ENCODE measurements at places on chromosomes 5 and 9.

DNA sequence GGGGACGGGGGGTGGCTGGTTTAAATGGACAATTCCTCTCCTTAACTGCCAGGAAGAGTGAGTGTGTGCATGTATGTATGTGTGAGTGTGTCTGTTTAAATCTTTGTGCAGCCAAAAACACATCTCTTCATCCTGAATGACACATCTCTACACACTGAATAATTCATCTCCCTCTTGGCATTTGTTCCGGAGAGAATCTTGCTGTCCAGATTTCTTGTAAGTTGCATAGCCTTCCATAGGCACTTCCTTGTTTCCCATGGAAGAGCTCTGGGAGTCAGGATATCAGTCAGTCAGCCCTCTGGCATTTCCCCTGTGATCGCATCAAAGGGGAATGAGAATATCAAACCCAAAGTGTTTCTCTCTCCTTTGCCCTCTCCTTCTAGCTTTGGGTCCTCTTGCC, 74.7 kb downstream of the WWC1 start:
- no peak for DNase-seq

DNA sequence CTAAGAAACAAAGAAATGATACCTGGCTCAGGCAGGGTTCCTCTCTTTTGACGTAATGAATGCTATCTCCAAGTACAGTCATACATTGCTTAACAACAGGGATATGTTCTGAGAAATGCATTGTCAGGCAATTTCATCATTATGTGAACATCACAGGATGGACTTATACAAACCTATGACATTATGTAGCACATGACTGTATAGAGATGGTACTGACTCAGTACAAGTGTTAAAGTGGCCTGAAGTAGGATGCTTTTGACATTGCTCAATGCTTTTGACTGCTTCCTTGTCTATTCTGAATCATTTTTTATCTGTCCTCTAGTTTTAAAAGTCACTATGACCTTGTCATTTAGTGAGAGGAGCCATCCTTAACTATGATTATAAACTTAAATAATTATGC, 147.6 kb downstream of the NR2F1-AS1 start:
- no peak for DNase-seq

DNA sequence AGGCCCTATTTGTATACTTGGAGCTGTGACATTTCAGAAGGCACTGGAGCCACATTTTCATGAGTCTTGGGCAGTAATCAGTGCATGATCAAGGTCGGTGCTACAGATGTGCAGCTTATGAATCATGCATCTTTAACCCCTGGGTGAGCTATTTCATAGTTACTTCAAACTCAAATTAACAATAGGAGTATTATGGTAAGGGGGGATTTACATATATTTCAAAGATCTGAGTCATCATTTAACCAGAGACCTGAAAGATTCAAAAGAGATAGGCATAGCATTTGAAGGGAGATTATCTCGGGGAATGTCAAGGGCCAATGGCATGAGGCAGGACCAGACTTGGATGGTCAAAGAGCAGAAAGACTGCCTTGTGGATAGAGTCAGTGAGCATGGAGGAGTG, 169.0 kb upstream of the GRIN3A start:
- DNase-seq, result no peak

- DNase-seq, result no peak
Observed at GRCh38 chr9:27856748-27857147, 283.5 kb upstream of the C9orf72 start.

DNA sequence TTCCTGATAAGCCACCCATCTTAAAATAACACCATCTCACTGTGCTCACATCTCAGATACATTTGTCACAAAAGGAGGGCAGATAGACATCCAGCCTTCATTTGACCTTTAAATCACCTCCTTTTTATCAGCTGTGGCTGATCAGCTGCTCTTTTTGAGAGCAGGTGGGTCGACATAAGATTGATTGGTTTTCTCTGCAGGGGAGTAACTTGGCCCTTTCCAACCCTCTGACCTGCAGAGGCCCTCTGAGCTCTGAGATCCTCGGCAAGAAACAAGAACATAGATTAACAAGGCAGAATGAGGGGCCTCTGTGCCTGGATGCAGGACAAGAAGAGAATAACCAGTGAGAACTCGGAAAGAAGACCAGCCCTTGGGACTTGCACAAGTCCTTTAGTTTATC, 33.5 kb upstream of the GLRA1 start:
- no peak for DNase-seq

DNA sequence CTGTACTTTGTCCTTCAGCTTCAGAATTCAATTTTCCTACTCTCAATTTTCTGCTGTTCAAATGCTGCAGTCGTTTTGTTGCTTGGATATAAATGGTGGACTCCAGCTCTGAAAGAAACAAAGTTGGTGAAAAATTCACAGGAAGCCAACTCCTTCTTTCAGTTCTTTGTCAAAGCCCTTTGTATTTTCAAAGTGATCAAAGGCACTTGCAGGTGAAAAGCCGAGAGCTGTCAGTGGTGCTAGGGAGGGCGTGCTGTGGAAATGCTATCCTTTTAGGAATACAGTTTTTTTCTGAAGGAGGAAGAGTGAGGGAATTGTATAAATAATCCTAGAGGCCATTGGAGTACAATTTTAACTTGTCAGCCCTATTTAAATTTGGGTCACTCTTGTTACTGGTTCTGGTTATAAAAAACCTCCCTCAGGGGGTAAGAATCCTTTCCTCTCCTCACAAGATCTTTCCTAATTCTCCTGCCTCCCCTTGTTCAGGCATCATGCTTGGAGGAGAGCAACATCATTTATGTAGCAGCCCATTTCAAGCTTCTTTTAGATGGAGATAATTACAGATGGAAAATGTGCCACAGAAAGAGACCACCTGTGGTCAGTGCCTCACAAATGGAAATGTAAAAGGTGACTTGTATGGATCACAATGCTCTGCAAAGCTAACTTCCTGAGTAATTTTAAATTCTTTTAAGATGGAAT, 62.5 kb upstream of the GHR start:
- no peak for DNase-seq

DNA sequence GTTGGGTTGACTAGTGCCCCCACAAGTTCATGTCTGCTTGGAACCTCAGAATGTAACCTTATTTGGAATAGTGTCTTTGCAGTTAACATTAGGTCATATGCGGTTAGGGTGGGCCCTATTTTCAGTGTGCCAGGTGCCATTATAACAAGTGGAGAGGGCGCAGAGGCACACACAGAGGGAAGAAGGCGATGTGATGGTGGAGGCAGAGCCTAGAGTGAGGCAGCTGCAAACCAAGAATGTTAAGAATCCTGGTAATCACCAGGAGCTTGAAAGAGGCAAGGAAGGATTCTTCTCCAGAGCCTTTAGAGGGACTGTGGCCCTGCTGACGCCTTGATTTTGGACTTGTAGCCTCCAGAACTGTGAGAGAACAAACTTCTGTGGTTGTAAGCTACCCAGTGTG, 10.9 kb downstream of the GPR107 start:
- DNase-seq, result no peak

DNA sequence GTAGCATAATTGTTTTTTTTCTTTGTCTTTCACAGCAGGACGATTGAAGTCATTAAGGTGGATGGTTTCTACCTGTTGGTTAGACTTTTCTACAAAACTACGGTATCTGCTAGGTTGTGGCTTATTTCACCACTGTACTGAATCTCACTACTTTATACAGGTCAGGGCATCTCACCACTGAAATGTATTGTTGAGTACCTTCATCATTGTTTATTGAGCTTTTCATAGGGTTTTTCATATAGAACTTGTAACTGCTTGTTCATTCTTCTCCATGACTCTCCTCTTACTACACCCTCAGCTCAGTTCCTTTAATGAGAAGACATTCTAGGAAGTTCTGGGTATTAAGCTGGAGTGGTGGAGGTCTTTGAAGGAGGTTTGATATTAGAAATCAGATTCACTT, 75.1 kb downstream of the PAM start:
- DNase-seq, result no peak

DNA sequence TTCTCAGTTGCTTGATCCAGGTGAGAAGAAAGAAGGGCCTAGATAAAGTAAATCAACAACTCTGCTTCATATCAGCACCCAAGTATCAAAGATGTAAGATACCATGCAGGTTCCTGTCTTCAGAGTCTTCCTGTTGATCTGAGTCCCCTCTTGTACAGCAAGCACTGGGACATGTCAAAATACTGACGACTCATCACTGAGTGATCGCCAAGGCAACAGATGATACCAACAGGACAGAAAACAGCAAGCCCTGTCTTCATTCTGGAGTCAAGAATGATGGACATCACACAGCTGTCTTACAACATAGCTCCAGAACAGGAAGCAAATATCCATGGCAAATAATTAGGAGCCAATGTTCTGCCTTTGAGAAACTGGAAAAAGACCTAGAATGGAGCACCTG, 83.7 kb downstream of the TARS1 start:
- DNase-seq, result no peak

Measured in astrocyte of the cerebellum (primary cell).